ENCODE measurements at places on chromosomes 16 and 17. TPM values are rescaled to one million over a fixed set of nuclear protein-coding genes. Genes with fewer than 3 reads are reported as not detected.
A peak's percentile ranks its signal among the peaks of the same experiment; 100 is the strongest.

LLGL2 gene
- total RNA-seq = 7.2 TPM

- DNase-seq = no peak
Observed at GRCh38 chr17:69547947-69548346, 133.4 kb downstream of the MAP2K6 start.

GRCh38 chr17:77460514-77461046, 319.8 kb downstream of the SEC14L1 start:
- DNase-seq = peak; percentile 43

DNA sequence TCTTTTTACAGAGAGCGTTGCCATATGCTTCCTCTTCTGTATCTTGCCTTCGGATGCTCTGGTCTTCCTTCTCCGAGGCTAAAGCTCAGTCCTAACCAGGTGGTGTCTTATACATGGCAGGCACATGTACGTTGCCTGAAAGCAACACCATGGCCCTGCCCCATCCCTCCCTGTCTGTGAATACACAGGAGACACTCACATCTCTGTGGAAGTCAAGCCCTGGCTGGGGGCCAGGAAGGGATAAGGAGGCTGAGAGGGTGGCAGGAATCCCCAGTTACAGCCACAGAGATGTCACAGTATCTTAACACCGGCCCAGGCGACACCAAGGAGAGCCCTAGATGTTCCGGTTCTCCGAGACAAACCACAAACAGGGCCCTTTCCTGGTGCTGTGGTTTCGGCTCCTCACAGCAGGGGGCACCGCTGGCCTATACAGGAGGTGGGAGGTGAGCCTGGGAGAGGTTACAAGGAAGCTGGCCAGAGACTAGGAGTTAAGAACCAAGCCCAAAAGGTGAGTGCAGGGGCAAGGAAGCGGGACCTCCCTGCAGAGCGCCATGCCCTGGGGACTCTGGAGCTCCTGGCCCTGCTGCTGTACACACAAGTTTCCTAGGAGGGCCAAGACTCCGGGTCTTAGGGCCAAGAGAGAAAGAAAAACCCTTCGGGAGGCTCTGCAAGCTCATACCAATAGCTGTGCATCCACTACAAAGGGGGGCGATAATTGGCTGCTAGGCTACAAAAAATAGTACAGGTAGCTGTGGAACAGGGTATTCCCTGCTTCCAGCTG, 41.7 kb downstream of the SRL start:
- peak; percentile 64 for DNase-seq

KAT8 gene
- 58.7 TPM for total RNA-seq

- no peak for DNase-seq
Observed at GRCh38 chr16:89729863-89730593, 8.7 kb downstream of the ZNF276 start.

- no peak for DNase-seq
Observed at GRCh38 chr16:48408688-48409087, 23.5 kb upstream of the SIAH1 start.

- no peak for DNase-seq
Observed at GRCh38 chr17:17675416-17675815, 5.8 kb upstream of the RAI1 start.

- no peak for DNase-seq
Observed at GRCh38 chr17:73179878-73180277, 13.0 kb upstream of the COG1 start.

GRCh38 chr17:49995055-49995738, at the start of gene DLX3:
Gene DLX3 (minus strand): TSS chr17:49995224. CDS start chr17:49994998, 226 bp downstream.
- peak; percentile 49 for DNase-seq

TMEM235 gene
- not detected for total RNA-seq

- DNase-seq = no peak
Observed at GRCh38 chr16:50534556-50534955, 13.6 kb upstream of the NKD1 start.

ZPBP2 gene
- not detected for total RNA-seq

DNA sequence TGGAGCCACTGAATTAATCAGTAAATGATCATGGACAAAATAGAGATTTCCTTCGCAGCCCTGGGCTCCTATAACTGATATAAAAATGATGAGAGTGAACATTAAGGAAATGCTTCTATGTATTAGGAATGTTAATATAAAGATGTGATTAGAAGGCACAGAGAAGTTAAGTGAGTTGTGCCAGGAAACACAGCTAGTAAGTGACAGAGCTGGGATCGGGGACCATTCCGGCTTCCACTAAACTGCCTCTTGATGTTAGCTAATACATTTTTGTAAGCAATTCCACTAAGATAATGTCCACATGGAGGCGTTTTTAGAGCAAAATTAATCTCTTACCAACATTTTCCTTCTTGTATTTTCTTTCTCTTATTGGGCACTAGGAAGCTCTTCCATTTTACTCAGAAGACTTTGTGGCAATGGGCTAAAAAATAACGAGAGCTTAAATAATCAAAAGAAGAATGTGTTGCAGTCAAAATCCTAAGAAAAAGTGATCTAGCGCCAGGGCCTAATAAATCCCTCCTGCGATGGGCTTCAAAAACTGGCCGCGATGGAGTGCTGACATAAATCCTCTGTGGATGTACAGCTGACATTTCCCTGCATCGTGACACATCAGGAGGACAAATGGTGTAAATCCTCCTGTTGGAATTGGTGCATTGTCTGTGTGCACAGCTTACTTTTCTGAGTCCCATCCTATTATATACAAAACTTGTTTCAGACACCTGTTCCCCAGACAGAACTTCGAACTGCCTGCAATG, 326.1 kb upstream of the MAF start:
- no peak for DNase-seq

SEPTIN12 gene
- not detected for total RNA-seq

DNA sequence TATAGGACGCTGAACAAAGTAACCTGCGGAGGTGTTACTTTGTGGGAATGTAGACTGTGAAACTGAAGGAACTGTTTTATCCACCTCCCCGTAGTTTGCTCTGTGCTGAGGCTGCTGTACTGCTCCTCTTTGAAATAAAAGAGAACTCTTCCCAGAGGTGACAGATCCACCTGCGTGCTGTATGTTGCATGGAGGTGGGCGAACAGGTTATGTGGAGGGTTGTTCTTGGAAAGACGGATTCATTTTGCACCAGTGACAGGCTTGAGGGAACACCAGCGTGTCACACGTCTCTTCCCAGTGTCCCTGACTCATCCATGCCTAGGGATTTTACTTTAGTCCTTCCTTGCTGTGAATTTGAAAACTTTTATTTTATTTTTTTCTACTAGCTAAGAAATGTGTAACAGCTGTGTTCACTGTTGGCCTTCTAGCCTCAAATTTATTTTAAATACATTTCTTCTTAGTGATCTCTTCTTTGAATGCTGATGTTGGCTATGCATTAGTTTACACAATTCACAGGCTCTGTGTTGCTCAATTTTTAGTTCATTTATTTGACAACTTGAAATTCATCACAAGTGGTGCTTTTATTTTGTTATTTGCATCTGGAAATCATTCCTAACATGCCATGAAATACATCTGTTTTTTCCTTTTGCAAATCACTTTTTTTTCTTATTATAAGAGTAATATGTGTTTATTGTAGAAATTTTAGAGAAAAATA, 512.4 kb downstream of the CDH13 start:
- DNase-seq = no peak
